Activated naive CD4-positive, alpha-beta T cell treated with anti-CD3 and anti-CD28 coated beads, Interleukin-2, amount 50 U/mL, for 72 hours (primary cell): ENCODE measurements at places on chromosomes 3 and 15.
A peak's percentile ranks its signal among the peaks of the same experiment; 100 is the strongest.

- no peak for DNase-seq
Measured at GRCh38 chr3:8746780-8747345, 13.3 kb downstream of the CAV3 start.

GRCh38 chr15:89205991-89206585, 15.3 kb downstream of the RLBP1 start:
- no peak for DNase-seq

- DNase-seq, result no peak
Measured at GRCh38 chr15:56411122-56411749, 46.0 kb downstream of the TEX9 start.

- DNase-seq, result no peak
Measured at GRCh38 chr15:49023354-49023753, 22.9 kb downstream of the SECISBP2L start.

DNA sequence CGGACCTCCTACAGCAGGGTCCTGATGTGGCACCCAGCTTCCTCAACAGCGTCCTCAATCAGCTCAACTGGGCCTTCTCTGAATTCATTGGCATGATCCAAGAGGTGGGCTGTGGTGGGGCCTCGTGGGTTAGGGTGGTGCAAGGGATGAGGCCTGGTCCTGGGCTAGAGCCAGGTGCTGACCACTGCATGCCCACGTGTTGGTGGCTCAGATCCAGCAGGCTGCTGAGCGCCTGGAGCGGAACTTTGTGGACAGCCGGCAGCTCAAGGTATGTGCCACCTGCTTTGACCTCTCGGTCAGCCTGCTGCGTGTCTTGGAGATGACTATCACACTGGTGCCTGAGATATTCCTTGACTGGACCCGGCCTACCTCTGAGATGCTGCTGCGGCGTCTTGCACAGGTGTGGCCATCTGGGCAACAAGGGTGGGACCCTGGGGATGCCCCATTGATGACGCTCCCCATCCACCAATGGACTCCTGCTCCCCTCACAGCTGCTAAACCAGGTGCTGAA, 3.8 kb downstream of the AMIGO3 start:
- peak; percentile 54 for DNase-seq

DNA sequence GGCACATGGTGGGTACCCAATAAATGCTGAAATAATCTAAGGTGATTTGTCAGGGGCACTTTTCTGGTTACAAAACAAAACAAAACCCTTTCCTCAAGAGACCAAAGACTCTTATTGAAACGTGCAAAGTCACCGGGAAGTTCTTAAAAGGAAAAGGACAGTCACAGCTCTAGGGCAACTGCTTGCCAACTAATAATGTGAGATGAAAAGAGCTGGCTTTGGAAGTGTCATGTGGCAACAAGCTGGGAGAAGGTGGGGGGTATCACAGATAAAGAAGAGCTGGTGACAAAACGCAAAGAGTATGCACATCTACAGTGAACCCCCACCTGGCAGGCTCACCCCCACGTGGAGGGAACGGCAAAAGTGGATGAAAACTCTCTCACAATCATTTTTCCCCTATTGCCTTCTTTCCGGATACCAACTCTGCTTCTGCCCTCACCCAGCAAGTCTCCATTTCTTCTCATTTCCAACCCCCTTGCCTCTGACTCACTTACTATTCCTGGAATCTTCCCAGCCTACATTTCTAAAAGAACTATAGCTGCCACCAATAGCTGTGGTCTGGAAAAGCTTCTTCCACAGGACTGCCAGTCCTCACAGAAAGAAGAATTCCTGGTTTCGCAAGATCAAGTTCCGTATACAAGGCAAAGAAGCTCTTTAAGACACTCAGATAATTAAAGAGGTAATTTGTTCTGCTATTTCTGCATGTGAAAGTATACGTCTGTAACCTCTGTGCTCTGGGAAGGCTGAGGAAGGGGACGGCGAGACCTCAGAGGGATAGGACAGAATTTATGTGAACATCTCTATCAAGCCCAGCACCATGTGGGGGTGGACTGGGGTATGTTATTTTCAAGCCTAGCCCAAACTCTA, 21.8 kb upstream of the ANPEP start:
- no peak for DNase-seq

GRCh38 chr3:37526511-37526910, 335.2 kb upstream of the CTDSPL start:
- DNase-seq, result no peak

GRCh38 chr3:123085932-123086627, 19.3 kb downstream of the PDIA5 start:
- DNase-seq, result no peak
